ENCODE measurements at places on chromosomes 6 and 20.

GRCh38 chr20:21528870-21529269 is 15.0 kb upstream of the NKX2-2 start:
- DNase-seq: no peak

- no peak for DNase-seq
Observed at GRCh38 chr20:52833901-52834300, 138.3 kb upstream of the TSHZ2 start.

GRCh38 chr20:38471987-38472512 is 593 bp upstream of the RALGAPB start:
- no peak for DNase-seq

- no peak for DNase-seq
Observed at GRCh38 chr6:2042956-2043648, 202.3 kb downstream of the GMDS start.

- no peak for DNase-seq
Observed at GRCh38 chr6:132919045-132919860, 104.9 kb downstream of the RPS12 start.

Data from activated naive CD4-positive, alpha-beta T cell treated with Interleukin-2 at 50 U/mL for 16 hours (primary cell).